Renal pelvis (tissue), 12 donors: ENCODE measurements at places on chromosomes 6 and 20. TPM values are rescaled to one million over a fixed set of nuclear protein-coding genes. Genes with fewer than 3 reads are reported as not detected.

- DNase-seq, result peak; percentile 66
These were observed 15.8 kb upstream of the RNF182 start for GRCh38 chr6:13908955-13909381.

The SMLR1 gene
- polyA plus RNA-seq, result 3.3 TPM

- no peak for DNase-seq
These were observed 21.8 kb downstream of the PRKN start for GRCh38 chr6:162705736-162706135.

The COL10A1 gene
- polyA plus RNA-seq, result 0.65 TPM

DNA sequence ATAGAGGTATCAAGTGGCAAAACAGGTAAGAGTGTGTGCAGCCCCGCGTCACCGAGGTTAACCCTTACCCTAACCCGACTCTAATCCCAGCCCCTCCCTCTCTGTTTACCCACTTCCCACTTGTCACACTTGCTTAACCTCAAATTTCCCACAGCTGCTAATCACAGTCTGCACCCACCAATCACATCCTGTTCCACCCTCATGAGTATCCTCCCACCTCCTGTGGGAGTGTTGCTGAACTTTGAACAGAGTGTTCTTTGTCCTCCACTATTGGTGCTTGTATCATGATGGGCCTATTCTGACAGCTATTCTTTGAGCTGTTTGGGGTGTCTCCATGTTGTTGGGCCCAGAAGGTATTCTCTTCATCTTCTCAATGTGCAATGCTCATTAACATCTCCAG is 487.8 kb downstream of the PTPRT start:
- DNase-seq, result no peak

The NHSL1 gene
- 12.4 TPM for polyA plus RNA-seq

The POLR1H gene
- polyA plus RNA-seq, result 42.1 TPM

GRCh38 chr6:106167096-106167814 is 81.1 kb downstream of the PRDM1 start:
- no peak for DNase-seq

GRCh38 chr20:63133481-63134091 is 82.3 kb downstream of the YTHDF1 start:
- DNase-seq, result no peak

GRCh38 chr20:37502654-37503053 is 18.4 kb upstream of the NNAT start:
- no peak for DNase-seq

- no peak for DNase-seq
These were observed 40.4 kb upstream of the RAB23 start for GRCh38 chr6:57262488-57262887.

- DNase-seq, result no peak
These were observed 442.2 kb upstream of the MAN1A1 start for GRCh38 chr6:119791736-119792135.
